ENCODE measurements at places on chromosomes 5 and 9.

- DNase-seq: no peak
Measured at GRCh38 chr5:141647851-141648250, 3.4 kb downstream of the FCHSD1 start.

- DNase-seq: no peak
Measured at GRCh38 chr5:160271396-160271795, 41.0 kb downstream of the CCNJL start.

DNA sequence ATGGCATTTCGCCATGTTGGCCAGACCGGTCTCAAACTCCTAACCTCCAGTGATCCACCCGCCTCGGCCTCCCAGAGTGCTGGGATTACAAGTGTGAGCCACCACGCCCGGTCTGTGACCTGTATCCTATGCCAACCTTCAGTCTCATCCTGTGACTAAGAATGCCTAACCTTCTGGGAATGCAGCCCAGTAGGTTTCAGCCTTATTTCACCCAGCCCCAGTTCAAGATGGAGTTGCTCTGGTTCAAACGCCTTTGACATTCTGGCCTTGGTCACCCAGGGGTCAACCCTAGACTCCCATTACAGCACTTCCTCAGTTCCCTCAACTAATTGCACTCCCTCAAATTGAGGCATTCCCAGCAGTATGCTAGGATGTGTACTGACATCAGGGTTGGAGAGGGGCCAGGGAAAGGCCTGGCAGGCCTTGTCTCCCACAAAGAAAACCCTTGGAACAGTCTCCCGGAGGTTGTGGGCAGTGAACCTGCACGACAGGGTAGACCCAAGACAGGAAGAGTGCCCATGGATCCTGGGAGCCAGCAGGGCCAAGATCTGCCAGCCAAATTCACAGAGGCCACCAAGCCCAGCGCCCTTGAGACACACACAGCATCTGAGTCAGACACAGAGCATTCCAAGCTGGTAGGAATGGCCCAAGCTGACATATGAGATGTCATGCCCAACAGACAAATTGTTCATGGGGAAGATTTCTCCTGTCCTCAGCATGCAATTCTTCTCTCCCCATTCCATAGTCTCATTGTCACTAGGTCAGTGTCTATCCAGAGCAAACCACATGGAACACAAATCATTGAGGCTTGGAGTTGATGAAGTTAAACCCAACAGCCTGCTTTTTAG lies 24.9 kb upstream of the SMU1 start:
- no peak for DNase-seq

DNA sequence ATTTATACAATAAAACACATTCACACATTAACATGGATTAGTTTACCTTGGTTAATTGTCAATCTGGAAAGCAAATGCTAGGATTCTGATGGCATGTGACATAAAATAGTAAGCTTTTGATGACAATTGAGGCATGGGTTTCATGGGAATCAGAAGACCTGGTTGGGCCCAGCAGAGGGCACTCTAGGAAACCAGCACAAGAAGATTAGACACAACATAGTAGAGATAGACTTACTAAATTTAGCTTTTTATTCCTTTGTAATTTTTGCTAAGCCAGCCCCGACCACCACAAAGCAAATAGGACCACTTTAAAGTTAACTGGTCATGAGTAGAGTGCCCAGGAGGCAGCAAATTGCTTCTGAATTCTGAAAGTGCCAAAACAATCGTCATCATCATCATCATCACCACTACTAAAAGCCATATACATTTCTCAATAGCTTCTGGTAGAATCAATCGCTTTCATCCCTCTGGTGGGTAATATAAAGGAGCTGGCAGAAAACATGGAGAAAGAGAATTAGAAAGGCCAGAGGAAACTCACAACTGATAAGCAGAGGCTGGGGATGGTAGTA lies 163.2 kb downstream of the ARRDC3 start:
- DNase-seq: peak; percentile 21

GRCh38 chr5:153079396-153079795 lies 411.1 kb upstream of the GRIA1 start:
- no peak for DNase-seq

Measured in hematopoietic multipotent progenitor cell treated with erythropoietin and hydrocortisone succinate and interleukin-3 and kit ligand, for 15 days (in vitro differentiated cells).